ENCODE measurements at places on chromosomes 12 and 14.
A peak's percentile ranks its signal among the peaks of the same experiment; 100 is the strongest.

GRCh38 chr12:130712346-130713065 lies 3.6 kb downstream of the RIMBP2 start:
- DNase-seq, result no peak

DNA sequence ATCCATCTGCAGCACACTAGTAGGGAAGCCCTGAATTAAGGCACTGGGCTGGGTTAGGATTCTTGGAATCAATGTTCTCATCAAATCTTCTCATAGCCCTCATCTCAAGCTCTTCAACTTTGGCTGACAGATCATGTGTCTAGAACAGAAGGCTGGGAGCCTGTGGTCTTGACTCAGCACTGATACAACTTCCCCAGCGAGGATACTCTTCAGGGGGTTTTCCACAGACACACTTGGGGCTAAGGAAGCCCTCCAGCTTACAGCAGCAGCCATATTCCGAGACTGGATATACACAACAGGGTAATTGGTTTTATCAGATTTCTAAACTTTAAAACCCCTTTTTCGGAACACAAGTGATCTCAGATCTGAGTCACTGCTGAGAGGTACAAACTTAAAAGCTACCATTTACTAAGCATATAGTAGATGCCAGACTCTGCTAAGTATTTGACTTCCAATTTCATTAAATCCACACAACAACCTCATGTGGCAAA lies 3.5 kb downstream of the FMNL3 start:
- no peak for DNase-seq

GRCh38 chr12:130702966-130703732 lies 12.9 kb downstream of the RIMBP2 start:
- no peak for DNase-seq

GRCh38 chr14:50037852-50038251 lies 78.5 kb downstream of the VCPKMT start:
- DNase-seq, result no peak

DNA sequence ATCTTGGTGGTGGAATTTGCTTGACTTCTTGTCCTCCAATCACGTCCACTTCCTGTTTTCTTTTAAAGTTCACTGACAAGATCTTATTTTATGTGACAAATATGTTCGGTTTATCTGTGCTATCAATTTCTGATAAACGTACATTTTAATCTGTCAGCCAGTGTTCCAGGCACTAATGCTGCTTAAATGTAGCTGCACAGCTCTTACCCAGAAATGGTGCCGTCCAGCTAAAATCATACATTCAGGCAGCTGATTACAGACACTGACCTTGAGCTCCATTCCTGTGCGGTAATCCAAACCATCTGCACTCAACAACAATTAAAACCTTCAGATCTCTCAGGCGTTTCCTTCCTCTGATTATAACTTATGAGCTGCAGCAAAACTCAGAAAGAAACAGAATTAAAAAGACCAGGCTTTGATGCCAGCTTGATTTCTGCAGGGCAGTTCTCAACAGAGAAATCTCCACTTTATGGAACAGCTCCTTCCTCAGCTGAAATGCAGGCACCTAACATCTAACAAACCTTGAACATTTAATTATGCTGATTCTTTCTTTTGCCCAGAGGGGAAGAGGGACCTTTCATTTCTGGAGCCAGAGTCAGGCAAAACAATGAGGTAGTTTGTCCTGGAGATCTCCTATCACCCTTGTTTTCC lies 26.4 kb upstream of the RASSF3 start:
- DNase-seq, result no peak

GRCh38 chr14:85556267-85556666 lies 26.3 kb downstream of the FLRT2 start:
- DNase-seq, result no peak

DNA sequence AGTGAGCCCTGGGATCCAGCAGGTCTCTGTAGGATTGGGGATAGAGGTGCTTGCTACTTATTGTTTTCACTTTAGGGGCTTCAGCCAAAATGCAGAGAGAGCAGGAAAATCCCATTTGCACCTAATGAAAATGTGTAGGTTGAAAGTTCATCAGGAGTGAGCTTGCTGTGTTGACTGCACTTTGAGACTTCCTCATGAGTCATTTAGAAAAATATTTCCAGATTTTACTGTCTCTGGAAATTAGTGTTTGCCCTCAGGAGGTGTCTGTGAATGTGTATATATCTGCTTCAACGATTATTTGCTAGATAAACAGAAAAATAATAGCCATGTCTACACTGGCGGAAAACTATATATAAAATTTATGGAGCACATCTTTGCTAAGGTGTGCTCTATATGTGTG lies 159.3 kb downstream of the CAND1 start:
- no peak for DNase-seq

DNA sequence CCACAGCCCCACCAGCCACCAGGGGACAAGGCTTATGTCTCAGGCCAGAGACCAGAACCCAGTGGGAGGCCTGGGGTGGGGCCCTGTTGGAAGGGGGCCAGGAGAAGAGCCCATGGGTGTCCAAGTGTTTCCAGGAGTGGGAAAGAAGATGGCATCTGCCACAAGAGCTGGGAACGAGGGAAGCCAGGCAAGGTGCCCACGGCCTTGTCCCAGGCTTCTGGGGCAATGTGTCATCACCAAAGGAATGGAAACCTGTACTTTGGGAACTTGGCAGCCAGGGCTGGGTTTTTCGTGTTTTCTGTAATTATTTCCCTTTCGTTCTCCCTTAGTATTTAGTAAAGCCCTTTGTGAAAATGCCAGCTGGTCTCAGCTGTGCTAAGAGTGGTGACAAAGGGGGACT lies 5.3 kb upstream of the PGF start:
- no peak for DNase-seq

GRCh38 chr14:95511687-95512086 lies 4.8 kb downstream of the SYNE3 start:
- DNase-seq, result no peak

DNA sequence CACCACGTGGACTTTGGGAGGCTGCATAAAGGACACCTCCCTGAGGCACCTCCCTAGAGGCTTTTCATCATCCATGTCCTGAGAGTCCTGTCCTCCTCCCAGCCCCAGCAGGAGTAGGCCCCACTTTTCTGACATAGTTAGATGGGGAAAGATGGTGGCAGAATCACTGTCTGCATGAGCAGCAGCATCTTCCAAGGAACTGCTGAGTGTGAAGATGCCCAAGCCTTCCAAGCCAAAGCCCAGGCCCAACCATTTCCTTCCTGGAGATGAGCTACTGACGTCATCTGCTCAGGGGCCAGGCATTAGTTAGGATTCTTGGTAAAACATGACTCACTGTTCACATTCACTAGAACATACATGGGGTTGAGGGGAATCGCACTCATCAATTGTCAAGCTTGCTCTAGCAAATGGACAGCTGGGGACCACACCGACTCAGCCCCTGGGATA lies 37.3 kb downstream of the VDR start:
- no peak for DNase-seq

DNA sequence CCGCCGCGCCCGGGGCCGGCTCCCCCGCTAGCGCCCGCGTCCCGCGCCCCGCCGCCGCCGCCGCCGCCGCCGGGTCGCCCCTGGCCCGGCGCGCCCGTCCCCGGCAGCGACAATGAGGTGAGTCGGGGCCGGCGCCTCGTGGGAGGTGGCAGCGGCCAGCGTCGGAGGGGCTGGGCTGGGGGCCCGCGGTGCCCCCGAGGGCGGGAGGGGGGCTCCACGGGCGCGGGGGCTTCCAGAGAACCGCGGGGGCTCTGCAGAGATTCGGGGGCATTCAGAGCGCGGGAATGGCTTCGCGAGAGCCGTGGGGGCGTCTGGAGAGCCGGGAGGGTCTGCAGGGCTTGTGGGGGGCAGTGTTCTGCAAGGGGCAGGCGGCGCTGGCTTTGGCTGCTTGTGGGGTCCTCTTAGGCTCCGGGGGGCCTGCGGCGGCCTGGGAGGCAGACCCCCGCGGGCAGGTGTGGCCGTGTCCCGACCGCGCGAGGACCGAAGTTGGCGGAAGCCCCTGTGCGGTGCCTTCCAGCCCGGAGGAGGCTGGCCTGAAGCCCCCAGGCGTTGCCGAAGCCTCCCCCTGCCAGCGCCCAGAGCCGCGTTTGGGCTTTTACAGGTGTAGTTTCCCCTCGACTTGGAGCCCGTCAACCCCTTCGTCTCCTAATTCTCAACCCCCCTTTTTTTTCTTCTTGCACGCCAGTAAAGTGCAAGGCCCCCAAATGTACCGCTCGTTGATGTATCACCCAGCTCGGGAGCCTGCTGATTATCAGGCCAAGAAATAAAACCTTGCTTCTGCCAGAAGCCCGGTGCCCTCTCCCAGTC lies 93.1 kb upstream of the EVL start:
- DNase-seq, result no peak

- no peak for DNase-seq
Measured at GRCh38 chr14:101934601-101935150, 29.7 kb upstream of the DYNC1H1 start.

GRCh38 chr12:122282061-122282460 lies 15.8 kb upstream of the VPS33A start:
- no peak for DNase-seq

DNA sequence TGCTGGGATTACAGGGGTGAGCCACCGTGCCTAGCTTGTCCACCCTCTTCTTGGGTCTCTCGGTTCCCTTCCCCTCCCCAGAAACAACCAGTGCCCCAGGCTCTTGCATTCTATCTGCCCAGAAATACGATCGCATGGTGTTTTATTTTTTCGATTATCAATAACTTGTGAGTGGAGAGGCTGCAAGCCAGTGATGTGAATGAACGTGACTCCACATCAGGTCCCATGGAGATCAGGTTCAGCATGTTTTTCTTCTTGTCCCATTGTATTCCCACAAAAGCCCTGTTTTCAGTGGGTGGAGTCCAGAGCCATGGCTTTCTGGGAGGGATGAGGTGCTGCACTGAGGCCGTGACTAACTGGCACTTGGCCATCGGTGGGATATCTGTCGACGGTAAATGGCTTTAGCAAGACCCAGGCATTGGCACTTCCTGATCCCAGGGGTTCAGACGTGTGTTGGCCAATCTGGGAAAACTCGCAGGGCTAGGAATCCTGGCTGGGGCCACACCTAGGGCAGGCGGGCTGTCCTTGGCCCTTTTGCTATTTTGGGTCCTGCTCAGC lies 12.7 kb upstream of the HNF1A start:
- no peak for DNase-seq

- no peak for DNase-seq
Measured at GRCh38 chr14:44300916-44301315, 206.2 kb downstream of the FSCB start.

DNA sequence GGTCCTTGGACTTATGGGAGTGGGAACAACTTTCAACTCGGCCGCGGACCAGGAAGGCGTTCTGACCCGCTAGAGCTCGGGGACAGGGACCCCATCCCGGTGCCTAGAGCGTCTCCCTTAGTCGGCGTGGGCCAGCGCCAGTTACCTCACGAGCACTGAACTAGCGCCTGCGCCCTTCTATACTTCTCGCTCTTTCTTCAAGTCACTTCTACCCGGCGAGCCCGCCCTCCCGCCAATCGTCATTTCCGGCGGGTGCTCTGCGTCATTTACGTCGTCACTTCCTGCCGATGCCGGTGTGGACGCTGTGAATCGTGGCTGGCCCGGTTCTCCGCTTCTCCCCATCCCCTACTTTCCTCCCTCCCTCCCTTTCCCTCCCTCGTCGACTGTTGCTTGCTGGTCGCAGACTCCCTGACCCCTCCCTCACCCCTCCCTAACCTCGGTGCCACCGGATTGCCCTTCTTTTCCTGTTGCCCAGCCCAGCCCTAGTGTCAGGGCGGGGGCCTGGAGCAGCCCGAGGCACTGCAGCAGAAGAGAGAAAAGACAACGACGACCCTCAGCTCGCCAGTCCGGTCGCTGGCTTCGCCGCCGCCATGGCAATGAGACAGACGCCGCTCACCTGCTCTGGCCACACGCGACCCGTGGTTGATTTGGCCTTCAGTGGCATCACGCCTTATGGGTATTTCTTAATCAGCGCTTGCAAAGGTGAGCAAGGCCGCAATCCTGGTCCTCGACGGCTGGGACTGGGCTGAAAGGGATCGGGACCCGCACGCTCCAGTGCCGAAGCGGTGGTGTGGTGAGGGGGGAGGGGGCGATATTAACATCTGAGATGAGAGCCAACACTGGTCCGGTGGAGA lies at the start of gene STRAP:
TSS of gene STRAP (plus strand) at position 270 of the 854 bp plus-strand sequence. CDS start at position 591, 321 bp downstream.
- peak; percentile 65 for DNase-seq

GRCh38 chr12:2348482-2348852 lies 295.7 kb downstream of the CACNA1C start:
- no peak for DNase-seq

DNA sequence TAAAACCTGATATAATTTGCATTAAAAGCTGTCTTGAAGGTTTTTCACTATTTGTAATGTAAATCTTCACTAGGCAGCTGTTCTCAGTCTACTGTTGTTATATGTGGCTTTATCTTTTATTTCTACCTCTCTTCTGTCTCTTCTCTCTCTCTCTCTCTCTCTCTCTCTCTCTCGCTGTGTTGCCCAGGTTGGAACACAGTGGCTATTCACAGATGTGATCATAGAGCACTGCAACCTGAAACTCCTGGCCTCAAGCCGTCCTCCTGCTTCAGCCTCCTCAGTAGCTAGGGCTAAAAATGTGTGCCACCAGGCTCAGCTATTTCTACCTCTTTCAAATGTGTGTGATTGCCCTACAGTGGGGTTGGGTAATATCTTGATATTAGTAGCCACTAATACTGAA lies 21.1 kb downstream of the FUT8 start:
- no peak for DNase-seq

DNA sequence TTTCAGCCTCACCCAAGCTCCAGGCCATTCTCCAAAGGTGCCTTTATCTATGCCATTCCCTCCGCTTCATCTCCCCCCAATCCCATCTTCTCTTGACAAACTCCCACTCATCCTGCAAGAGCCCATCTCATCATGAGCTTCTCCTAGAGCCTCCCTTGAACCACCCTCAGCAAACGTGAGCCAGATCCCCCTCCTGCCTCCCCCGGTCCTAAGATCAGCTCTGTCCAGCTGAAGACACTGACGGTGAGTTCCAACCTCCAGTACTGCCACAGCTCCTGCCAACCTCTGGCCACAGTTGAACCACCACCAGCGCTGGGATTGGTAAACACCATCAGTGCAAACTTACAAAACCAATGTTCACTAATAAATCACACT lies 124.6 kb downstream of the BCL11B start:
- no peak for DNase-seq

DNA sequence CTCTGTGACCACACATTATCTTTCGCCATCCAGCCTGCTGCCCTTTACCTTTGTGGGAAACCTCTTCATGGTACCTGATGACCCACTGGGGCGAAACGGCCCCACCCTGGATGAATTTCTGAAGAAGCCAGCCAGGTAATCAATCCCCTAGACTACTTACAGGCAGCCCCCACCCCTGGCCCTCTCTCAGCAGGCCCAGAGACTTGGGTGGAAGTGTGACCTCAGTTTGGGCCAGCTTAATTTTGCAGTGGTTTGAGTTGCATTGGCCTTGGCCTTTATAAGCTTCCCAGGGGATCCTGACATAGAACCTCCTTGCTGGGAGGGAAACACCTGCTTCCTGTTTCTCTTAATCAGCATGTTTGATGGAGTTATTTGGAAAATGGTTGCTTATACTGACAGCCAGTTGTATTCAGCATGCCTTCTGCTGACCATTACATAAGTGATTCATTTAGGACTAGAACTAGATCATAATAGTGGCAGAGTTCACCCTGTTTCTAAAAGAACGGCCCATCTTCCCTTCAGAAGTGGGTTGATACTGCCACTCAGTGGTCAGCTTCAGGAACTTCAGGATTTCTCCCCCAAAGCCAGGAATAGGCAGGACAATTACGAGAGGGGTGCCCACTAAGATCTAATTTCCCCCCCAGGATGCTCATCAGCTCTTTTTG lies 6.1 kb downstream of the SDR39U1 start:
- peak; percentile 67 for DNase-seq
